HFFc6 (cell line): ENCODE measurements at places on chromosomes 16 and 17.

DNA sequence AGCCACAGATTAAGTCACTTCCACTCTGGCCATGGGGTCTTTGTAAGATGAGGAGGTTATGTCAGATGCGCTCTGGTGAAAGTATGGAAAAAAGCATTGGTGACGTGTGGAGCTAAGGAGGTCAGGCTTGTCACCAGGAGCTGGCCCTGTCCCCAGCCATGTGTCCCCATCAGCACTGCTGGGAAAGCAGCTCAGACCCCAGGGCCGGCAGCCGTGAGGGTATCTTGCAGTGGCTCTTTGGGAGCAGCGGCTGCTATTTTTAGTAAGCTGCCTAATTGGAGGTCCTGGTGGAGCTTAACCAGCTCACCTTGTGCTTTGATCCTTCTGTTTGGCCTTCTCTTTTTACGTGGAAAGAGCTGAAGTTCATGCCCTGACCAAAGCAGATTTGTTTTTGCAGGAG, 60.9 kb downstream of the MPRIP start:
- DNase-seq, result no peak

DNA sequence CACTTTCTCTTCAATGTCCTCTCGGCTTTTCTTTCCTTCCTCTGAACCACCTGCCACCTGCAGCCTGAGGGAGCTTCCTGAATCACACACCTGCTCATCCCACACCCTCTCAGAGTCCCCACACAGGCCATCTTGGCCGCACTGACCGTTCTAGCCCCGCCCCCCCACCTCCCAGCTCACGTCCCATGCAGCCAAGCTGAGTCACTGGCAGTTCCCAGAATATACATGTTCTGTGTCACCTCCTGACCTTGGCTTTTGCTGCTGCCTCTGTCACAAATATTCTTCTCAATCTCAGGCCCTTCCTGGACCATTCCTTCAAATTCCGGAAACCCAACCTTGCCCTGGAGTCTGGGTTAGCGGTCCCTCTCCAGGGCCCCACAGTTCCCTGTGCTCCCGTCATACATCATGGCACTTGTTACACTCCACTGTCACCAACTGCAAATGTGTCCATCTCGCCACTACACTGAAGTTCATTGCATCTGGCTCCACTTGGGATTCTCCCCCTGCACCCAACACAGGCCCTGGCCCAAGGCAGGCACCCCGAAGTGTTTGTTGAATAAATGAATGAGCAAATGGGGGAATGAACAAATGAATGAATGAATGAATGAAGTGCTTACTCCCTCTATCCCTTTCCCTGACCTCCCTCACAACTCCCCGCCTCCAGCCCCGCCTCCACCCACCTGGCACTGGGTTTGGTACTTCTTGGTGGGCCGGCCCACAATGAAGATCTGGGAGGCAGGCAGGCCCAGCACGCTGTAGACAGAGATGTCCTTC, 12.8 kb downstream of the PIMREG start:
- peak; percentile 61 for DNase-seq

DNA sequence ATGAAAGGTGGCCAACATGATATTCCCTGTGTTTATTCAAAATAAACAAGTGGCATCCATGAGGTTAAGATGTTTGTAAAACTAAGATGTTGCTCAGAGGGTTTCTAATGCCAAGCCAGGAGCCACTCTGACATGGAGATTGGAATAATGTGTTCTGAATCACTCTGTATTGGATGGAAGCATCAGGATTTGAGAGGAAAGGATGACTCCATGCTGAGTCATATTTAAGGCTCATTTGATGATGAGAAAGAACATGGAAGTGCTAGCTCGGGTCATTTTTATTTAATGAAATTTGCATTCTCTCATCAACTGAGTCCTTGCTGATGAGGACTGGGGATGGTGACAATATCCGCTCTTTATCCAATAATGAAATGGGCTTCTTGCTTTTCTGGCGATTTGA, 6.2 kb downstream of the VAT1L start:
- peak; percentile 0 for DNase-seq

- DNase-seq, result no peak
Observed at GRCh38 chr17:30334421-30334820, 564 bp upstream of the TMIGD1 start.

DNA sequence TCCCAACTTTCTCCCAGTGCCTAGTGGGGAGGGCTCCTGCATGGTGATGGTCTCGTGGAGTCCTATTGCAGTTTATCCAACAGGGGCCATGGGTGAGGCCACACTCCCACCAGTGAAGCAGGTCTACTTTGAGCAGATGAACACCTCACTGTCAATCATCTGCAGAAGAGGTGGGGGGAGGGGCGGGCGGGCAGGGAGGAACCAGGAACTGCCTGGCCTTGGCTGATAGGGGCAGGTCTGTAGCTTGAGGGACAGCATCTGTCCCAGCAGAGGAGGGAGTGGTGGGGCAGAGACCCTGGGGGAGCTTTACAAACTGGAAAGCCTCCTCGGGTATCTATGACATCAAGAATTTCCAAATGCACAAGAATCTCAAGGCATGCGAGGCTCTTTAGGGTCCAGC, 58.7 kb upstream of the ZNF423 start:
- no peak for DNase-seq

- DNase-seq, result no peak
Observed at GRCh38 chr16:88510091-88510994, 57.3 kb downstream of the ZFPM1 start.

GRCh38 chr16:47129755-47130435, 13.8 kb downstream of the NETO2 start:
- no peak for DNase-seq

- no peak for DNase-seq
Observed at GRCh38 chr16:83554096-83554495, 253.7 kb upstream of the HSBP1 start.

- no peak for DNase-seq
Observed at GRCh38 chr17:21352221-21352980, 23.8 kb upstream of the KCNJ12 start.

DNA sequence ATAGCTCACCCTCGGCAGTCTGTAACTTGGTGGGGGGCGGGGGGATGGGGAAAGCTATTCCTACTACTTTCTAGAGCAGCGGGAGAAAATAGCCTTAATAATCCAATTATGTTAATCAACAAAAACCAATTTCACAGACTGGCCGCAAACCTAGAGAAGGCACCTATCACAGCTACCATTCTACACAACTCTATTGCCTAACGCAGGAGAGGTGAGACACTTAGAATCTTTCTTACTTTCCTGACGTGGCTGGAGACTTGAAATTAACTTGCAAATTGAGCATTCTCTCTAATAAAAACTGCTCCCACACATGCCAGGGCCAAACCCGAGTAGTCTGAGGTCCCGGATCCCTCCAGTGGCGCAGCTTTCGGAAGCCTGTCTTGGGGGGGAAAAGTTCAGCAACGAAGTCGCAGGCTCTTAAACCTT, 794 bp downstream of the SMG6 start:
- no peak for DNase-seq

- DNase-seq, result no peak
Observed at GRCh38 chr17:19799796-19800195, 51.7 kb upstream of the ALDH3A1 start.

DNA sequence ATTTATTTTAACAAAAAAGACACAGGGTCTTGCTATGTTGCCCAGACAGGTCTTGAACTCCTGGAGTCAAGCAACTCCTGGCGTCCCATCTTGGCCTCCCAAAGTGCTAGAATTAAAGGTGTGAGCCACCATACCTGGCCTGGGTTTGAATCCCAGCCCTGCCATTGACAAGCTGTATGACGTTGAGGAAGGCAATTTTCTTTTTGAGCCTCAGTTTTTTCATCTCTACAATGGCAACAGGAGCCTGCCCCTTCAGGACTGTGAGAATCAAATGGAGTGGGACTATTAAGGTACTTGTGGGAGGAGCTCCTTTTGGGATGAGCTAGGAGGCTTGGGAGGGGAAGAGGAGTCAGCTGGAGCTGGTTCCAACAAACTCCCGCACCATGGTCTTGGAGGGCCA, 6.2 kb downstream of the RARA start:
- no peak for DNase-seq

DNA sequence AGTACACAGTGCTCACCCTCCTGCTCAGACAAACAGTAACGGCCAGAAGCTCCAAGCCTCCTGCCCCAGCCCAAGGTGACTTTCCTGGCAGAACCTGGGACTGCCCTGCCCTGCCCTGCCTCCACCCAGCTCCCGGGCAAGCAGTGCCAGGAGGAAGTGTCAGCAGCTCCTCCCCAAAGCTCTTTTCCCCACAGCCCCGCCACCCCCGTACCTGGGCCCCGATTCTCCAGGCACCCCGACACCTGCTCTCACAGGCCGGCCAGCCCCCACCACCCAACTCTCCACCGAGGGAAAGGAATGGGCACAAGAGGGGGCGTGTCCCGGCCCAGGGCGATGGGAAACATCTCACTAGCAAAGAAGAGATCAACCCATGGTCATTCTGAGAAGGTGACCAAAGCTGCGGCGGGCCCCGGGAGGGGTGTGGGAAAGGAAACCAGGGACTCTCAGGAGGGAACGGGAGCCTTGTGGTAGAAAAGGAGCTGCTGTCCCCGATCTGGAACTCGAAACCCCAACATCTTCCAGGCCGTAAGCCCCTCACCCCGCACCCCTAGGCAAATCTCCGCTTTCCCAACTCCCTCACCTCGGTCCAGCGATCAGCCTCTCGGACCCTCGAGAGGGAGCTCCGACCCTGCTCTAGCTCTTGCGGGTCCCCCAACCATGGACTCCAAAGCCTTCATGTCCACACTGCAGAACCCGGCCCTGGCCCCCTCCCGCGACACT, 1.2 kb downstream of the BCAR1 start:
- no peak for DNase-seq

GRCh38 chr16:16997349-16997748, 473.4 kb downstream of the XYLT1 start:
- DNase-seq, result no peak

DNA sequence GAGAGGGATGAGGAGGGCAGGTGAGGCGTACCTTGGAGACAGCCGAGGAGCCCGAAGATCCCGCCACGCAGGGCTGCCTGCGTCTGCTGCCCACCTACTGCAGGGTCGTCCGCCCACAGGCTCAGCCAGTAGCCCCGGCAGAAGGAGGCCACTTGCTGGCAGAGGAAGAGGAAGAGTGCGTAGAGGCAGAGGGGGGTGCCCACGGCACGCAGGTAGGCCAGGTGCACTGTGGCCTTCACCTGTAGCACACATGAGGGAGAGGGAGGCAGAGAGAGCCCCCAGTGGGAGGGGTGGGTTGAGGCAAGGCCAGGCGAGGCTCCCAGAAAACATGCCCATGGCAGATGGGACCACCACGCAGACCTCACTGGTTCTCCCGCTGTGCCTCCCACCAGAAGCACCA, 53.7 kb downstream of the ABCC6 start:
- no peak for DNase-seq

DNA sequence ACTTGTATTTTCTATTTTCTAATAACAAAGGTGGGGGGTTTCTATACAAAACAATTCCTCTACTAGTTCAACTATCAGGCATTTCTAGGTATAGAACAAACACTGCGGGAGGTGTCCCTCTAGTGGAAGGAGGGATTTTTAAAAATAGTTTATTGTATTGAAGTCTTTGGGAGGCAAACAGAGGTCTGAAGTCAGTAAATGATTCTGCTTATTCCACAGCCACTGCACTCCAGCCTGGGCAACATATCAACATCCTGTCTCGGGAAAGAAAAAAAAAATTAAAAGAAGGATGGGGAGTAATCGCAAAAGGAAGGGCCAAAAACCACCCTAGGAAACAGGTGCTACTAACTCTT, 648 bp upstream of the ERCC4 start:
- peak; percentile 55 for DNase-seq

DNA sequence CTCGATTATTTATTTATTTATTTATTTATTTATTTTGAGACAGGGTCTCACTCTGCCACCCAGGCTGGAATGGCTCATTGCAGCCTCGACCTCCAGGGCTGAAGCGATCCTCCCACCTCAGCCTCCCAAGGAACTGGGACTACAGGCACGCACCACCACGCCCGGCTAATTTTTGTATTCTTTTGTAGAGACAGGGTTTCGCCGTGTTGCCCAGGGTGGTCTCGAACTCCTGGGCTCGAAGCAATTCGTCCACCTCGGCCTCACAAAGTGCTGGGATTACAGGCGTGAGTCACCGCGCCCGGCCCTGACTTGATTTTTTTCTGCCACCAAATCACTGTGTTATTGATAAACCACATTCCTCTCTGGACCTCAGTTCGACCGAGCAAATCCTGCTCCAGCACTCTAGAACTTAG, 758 bp upstream of the RPL23A start:
- DNase-seq, result no peak

GRCh38 chr16:55062442-55062841, 131.8 kb downstream of the IRX5 start:
- peak; percentile 3 for DNase-seq

GRCh38 chr16:31875112-31875803, 1.7 kb downstream of the ZNF267 start:
- DNase-seq, result peak; percentile 47

GRCh38 chr17:41695954-41696757, 7.5 kb downstream of the EIF1 start:
- peak; percentile 81 for DNase-seq

DNA sequence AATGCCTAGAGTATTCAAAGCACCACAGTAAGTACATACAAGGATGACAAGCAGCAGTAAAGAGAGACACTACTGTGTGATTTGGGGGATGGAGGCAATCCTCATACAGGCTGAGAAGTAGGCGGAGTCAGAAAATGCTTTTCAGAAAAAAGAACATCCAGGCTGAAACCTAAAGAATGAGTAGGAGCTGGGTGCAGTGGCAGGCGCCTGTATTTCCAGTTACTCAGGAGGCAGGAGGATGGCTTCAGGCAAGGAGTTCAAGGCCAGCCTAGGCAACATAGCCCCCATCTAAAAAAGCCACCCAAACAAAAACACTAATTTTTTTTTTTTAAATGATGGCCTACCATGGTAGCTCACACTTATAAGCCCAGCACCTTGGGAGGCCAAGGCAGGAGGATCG, 10.3 kb downstream of the KANSL1 start:
- DNase-seq, result no peak

GRCh38 chr16:20901436-20902112, 1.0 kb downstream of the LYRM1 start:
- peak; percentile 35 for DNase-seq

- peak; percentile 81 for DNase-seq
Observed at GRCh38 chr17:80151333-80151732, 4.4 kb upstream of the EIF4A3 start.

GRCh38 chr16:24552705-24553246, 13.4 kb downstream of the RBBP6 start:
- DNase-seq, result no peak

GRCh38 chr16:84879569-84880487, 60.0 kb downstream of the CRISPLD2 start:
- DNase-seq, result no peak

- no peak for DNase-seq
Observed at GRCh38 chr17:21001111-21001812, 41.5 kb downstream of the USP22 start.

DNA sequence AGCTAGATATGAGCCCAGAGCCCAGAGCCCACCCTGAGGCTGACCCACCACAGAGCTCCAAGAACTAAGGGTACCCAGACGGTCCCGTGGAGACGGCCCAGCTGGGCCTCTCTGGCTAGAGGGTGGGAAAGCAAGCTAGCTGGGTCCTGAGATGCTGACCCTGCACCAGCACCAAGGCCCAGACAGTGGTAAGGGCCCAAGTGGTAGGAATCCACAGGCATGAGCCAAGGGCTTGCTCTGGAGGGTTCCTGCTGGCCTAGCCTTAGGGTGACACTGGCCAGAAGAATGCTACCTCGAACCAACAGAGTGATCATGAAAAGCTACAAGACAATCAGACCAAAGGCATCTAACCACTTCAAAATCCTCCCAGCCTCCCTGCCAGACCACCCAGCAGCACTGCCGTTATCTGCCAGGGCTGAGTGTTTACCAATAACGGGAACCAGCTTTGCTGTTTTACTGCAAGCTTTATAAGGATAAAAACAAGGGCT, 13.2 kb downstream of the HIC1 start:
- DNase-seq, result peak; percentile 97

- no peak for DNase-seq
Observed at GRCh38 chr17:79457376-79457775, 153.5 kb downstream of the RBFOX3 start.
